ENCODE measurements at places on chromosomes 5 and 9.
A peak's percentile ranks its signal among the peaks of the same experiment; 100 is the strongest.

DNA sequence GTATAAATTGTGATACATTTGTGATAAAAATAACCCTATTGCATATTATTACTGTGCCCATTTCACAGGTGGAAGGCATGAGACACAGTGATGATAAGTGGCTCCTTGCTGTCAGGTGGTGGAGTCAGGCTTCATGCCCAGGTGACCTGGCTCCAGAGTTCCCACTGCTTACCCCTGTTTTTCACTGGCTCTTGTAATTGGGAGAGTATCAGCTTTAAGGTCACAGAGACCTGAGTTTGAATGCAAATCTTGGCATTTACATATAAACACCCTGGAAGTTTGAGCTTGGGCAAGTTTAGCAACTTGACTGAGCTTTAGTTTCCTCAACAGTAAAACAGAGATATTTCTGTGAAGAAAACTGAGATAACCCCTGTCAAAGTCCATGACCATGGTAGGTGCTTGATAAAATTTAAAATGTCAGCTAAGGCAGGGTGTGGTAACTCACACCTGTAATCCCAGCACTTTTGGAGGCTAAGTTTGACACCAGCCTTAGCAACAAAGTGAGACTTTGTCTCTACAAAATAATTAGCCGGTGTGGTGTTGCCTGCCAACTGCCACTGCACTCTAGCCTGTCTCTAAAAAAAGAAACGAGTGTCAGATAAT is 29.2 kb downstream of the MAT2B start:
- DNase-seq: no peak

GRCh38 chr5:9558319-9558965 is 12.6 kb upstream of the SEMA5A start:
- DNase-seq: no peak

DNA sequence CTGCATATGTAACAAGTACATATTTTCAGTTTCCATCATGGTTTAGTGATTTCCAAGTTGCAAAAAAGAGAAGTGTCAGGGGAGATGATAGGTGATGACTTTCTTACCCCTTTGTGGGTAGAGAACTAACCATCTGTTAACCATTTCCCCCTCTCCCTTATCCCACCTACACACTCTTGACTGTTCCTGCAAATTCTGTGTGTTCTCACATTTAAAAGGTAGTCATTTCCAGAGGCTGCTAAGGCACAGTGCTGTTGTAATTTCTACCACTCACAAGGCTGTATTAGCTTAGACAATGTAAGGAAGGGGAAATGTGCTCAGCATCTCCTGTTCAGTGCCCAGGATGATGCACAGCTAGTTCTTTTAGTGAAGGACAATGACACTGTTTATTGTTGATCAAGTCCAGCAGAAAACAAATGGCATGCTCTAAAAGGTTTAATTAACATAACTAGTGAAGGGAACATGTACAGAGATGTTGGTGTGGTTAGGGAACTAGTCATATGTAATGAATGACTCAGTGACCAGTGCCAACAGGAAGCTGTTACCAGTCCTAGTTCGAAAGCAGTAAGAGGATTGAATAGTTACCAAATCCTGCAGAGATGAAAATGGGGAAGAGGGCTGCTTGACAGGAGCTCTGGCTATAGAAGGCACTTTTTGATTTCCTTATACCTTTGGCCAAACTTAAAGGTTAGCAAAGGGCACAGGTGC is 165.1 kb downstream of the PLK2 start:
- peak; percentile 9 for DNase-seq

GRCh38 chr5:78757269-78758053 is 108.9 kb upstream of the LHFPL2 start:
- DNase-seq: peak; percentile 69

GRCh38 chr5:143501310-143502044 is 98.0 kb upstream of the NR3C1 start:
- DNase-seq: peak; percentile 78

- DNase-seq: no peak
These were observed 54.5 kb upstream of the HTR4 start for GRCh38 chr5:148708854-148709253.

DNA sequence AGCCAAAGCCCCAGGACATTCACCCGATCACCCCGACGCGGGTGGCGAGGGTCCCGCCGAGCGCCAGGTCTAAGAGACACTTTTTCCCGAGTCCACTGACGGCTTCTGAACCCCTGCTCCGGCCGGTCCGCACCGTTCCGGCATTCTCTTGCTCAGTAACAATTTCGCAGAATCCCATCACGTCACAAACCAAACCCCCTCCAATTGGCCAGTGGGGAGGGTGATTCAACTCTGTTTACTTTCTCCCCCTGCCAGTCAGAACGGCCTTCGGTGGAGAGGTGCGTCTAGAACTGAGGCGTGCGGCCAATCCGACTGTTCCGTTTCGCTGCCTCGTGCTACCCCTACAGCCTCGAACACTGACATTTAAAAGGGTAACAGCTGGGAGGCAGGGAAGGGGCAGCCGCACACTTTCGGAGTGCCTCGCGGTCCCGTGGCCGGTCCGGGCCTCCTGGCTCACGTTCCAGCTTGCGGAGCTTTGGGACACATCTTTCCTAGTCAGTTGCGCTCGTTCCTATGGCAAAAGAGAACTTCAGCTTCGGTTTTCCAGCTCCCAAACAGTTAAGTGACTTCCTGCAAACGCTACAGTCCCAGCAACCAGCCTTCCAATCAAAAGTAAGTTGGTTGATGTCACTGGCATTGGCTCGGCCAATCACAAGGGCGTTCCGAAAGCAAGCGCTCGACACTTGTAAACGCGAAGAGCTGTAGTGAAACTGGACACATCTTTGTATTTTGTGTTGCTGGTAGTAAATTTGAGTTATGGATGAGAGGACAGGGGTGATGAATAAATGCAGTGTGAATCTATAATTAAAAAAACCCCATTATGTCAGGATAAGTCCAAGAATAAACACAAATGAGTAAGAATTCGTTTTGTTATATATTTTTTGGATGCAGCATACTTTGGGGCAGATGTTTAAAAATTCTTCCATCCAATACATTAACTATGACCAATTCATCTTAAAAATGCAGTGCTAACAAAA is at the start of gene KLF9:
KLF9 (minus strand) TSS at position 859 of the 977 bp plus-strand sequence. CDS start 1,294 bp downstream, outside the sequence.
- peak; percentile 91 for DNase-seq

GRCh38 chr5:179257176-179257682 is 88.0 kb downstream of the ADAMTS2 start:
- no peak for DNase-seq

GRCh38 chr9:121048618-121049017 is 1.5 kb downstream of the C5 start:
- peak; percentile 24 for DNase-seq

GRCh38 chr5:74156728-74157383 is 483.7 kb downstream of the ENC1 start:
- DNase-seq: no peak

GRCh38 chr5:129271308-129271707 is 176.8 kb downstream of the ISOC1 start:
- DNase-seq: peak; percentile 18

GRCh38 chr9:68541568-68541967 is 885 bp upstream of the TMEM252 start:
- DNase-seq: no peak

DNA sequence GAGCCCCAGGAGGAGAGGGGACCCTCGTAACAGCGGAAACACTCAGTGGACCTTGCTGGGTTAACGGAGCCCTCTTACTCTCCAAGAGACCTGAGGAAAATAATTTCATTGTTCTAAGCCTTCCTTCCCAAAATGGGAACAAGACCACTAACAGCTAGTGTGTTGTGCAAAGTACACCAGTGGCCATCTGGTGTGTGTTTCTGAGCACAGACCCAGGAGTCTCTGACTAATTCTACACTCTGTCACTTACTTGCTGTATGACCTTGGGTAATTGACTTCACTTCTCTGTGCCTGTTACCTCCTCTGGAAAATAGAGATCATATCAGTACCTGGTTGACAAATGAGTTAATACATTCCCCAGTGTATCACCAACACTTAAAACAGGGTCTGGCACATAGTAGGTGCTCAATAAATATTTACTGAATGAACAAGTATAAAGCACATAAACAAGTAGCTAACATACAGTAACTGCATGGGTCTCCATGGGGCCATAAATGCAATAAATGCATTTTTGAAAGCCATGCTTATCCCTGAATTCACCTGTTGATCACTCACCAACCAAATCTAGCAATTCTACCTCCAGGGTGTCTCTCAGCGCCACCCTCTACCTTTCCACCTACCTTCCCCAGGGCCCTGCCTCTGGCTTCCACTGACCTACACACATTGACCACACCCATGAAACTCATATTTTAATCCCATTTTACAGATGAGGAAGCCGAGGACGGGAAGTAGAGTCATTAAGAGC is 44.7 kb upstream of the AKNA start:
- DNase-seq: no peak

DNA sequence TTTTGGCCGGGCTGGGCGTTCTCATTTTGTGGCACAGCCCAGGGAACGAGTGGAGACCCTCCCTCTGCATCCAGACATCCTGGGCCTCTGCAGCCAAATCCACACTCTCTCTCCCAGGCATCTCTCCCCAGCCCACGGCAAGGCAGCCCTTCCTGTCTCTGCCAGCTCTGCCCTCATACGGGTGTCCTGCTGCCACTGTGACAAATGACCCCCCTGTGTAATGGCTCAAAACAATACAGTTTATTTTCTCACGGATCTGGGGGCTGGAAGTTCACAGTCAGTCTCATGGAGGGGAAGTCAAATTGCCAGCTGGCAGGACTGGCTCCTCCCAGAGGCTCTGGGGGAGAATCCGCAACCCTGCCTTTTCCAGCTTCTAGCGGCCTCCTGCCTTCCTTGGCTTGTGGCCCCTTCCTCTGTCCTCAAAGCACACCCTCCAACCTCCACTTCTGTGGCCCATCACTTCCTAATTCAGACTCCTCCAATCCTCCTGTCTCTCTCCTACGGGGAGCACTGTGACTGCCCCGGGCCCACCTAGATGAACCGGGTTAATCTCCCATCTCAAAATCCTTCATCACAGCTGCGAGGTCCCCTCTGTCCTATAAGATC is 70.2 kb upstream of the COL5A1 start:
- DNase-seq: no peak

GRCh38 chr5:178115136-178115813 is 1.9 kb downstream of the N4BP3 start:
- no peak for DNase-seq

GRCh38 chr9:120336753-120337090 is 243.2 kb downstream of the CDK5RAP2 start:
- DNase-seq: no peak

DNA sequence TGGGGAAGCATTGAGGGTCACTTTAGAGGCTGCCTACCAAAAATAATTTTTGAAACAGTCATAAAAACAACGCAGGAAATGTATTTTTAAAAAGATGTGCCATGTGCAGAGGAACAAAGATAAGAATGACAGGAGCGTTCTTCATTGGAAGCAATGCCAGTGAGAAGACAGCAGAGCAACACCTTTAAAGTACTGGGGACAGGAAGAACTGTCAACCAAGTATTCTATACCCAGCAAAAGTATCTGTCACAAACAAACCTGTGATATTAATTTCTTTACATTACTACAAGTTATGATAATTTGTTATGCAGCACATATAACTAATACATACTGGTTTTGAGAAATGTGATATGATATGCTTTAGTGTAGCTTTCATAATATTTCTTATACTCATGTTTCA is 675.6 kb downstream of the IRX1 start:
- no peak for DNase-seq

GRCh38 chr9:88781628-88782391 is 209.5 kb upstream of the S1PR3 start:
- no peak for DNase-seq

DNA sequence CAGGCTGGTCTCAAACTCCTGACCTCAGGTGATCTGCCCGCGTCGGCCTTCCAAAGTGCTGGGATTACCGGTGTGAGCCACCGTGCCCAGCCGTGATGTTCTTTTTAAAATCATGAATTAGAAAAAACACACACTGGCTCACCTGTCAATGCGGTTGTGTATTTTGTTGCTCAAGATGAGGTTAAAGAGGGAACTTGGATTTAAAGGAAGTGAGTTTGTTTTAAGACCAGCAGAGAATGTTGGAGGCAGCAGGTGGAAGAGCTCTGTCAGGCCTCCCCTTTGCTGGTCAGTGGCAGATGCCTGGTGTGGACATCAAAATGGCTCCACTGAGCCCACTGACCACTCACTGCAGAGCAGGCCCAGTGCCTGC is 38.9 kb downstream of the WNK2 start:
- no peak for DNase-seq

GRCh38 chr9:76374783-76375559 is 19.3 kb downstream of the RFK start:
- peak; percentile 78 for DNase-seq

DNA sequence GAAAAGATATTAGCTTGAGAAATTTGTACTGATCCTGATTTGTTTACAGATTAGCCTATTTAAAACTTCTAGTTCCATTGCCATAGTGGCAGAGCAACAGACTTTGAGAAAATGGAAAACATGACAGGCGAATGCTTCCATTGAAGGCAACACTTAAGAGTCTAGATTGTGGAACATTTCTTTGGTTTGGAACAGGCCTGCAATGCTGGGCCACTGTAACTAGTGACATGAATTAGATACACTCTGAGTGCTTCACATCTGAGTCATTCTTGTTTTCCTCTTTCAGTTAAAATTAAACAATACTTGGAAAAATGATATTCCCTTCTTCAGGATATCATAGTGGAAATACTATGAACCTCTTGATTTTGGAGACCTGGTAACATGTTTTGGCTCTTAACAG is 453.6 kb upstream of the TUSC1 start:
- DNase-seq: peak; percentile 35

- peak; percentile 28 for DNase-seq
These were observed 4.3 kb downstream of the ERAP2 start for GRCh38 chr5:96880444-96881164.

GRCh38 chr9:35426627-35427026 is 63.3 kb upstream of the RUSC2 start:
- DNase-seq: no peak

DNA sequence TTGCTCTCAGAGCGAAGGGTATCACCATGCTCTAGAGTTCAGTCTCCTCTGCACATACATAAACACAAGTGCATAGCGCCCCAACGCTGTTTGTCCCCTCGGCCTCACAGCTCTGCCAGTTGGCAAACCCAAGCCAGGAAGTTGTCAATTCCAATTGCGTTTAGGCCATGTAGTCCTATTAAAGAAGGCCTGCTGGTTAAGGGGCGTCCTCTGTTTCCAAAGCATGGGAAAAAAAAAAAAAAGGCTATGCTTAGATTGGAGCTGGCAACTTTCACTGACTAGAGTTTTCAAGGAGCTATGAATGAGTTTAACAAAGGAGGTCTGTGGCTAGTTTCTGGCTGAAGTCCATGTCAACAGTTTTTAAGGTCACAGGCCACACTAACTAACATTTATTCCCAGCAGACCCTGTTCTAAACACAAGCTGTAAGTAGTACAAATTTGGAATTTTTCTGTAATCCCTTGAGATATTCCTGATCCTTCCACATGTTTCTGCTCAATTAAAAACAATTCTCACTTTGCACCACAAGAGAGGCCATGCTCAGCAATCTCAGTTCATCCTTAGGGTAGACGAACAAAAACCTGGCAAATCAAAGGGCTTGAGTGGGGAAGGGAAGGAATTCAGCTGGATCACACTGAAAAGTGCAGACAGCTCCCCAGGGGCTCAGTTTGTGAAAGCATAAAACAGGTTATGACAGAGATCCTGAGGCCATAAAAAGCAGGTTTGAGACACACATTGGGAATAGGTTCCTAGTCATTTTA is 187.7 kb downstream of the DENND1A start:
- DNase-seq: no peak

GRCh38 chr5:2677689-2678088 is 73.8 kb downstream of the IRX2 start:
- no peak for DNase-seq

- DNase-seq: no peak
These were observed 13.7 kb upstream of the OXCT1 start for GRCh38 chr5:41883936-41884335.
